Activated CD4-positive, alpha-beta T cell treated with anti-CD3 and anti-CD28 coated beads for 1 hour (primary cell): ENCODE measurements at places on chromosomes 11 and 22.

DNA sequence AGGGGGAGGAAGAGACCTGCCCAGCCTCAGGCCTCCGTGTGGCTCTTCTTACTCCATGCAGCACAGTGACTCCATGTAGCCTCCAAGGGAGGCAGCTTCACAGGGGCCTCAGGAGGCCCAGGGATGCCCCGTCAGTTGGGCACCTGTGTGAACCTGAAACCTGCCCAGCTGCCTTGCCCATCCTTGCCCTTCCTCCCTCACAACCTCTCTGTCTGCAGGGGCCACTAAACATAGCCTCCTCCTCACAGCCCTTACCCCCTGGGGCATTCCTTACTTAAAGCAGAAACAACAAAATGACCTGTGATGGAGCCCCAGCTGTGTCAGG is 7.1 kb downstream of the LRRC32 start:
- no peak for DNase-seq

GRCh38 chr11:70233962-70234361 is 30.9 kb downstream of the FADD start:
- DNase-seq = no peak

- DNase-seq = no peak
Measured at GRCh38 chr11:61949169-61950034, 749 bp upstream of the BEST1 start.

DNA sequence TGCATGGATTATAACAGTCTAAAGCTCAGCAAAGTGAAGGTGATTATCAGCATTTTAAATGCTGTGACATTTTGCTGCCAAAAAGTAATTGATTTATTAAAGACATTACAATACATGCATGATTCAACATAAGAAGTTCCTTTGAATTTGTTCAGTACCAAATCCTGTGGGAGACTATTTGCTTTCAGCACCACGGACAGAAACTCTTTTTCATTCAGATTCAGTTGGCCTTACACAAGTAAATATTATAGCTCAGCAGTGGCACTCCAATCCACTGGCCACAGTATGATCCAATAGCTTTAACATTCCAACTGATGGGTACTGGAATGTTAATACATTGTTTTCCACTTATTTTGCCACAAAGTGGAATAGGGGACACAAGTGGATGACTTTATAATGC is 806.7 kb downstream of the NTM start:
- DNase-seq = no peak

DNA sequence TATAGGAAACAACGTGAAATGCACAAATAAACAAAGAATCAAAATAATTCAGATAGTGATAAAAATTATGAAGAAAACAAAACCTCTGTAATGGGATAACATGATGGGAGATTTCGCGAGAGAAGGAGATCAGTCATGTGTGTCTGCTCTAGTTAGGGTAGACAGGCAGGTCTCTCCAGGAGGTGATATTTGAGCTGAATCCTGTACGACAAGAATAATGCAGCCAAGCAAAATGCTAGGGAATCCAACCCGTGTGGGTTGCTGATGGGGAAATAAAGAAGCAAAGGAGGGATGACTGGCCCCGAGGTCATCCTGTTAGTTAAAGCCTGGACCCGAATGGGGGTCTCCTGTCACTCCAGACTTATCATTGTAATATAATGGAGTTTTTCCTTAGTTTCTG is 16.0 kb downstream of the MAML2 start:
- no peak for DNase-seq
